DND-41 (cell line): ENCODE measurements at places on chromosomes 16 and 17.
A peak's percentile ranks its signal among the peaks of the same experiment; 100 is the strongest.

DNA sequence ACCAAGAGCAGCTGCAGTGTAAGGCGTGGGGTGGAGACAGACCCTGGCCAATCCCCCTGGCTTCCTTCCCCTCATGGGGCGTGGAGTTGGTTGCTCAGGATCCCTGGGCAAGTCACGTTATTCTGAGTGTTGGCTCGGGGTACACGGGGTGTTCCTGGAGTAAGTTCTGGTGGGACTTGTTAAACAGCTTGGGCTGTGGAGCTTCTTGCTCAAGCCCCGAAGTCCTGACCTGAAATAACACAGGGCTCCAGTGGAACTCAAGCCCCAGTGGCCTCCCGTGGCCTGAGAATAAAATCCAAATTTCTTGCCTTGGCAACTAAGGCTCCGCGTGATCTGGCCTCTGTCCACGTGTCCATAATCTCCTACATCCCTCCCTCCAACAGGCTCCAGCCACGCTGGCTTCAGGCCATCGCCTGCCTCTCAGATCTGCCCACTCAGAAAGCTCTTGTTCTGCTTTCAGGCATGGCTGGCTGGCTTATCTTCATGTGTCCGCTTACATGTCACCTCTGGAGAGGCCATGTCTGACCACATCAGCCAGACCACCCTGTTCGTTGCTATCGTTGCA, 49.3 kb upstream of the BCO1 start:
- no peak for DNase-seq

DNA sequence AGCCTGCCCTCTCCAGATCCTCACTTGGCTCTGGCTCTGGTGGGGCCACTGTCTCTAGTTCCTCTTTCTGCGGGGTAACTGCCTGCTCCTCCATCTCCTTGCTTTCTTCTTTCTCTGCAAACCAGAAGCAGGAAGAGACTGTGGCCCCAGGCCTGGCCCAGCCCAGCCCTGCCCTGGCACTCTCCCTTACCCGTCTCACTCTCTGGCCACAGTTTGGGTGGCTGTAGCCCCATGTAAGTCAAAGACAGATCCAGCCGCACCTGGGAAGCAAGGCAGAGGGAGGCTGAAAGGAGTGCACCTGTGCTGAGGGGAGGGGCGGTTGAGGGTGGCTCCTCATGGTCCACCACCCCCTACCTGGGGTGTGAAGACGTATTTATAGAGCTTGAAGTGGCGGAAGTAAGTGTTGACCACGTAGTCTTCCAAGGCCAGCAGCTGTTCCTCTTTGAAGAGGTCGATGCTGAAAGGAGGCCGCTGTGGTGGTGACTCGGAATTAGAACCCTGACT, 2.8 kb downstream of the CFAP119 start:
- no peak for DNase-seq

GRCh38 chr16:4511441-4512082, 27.0 kb downstream of the CDIP1 start:
- peak; percentile 33 for DNase-seq

DNA sequence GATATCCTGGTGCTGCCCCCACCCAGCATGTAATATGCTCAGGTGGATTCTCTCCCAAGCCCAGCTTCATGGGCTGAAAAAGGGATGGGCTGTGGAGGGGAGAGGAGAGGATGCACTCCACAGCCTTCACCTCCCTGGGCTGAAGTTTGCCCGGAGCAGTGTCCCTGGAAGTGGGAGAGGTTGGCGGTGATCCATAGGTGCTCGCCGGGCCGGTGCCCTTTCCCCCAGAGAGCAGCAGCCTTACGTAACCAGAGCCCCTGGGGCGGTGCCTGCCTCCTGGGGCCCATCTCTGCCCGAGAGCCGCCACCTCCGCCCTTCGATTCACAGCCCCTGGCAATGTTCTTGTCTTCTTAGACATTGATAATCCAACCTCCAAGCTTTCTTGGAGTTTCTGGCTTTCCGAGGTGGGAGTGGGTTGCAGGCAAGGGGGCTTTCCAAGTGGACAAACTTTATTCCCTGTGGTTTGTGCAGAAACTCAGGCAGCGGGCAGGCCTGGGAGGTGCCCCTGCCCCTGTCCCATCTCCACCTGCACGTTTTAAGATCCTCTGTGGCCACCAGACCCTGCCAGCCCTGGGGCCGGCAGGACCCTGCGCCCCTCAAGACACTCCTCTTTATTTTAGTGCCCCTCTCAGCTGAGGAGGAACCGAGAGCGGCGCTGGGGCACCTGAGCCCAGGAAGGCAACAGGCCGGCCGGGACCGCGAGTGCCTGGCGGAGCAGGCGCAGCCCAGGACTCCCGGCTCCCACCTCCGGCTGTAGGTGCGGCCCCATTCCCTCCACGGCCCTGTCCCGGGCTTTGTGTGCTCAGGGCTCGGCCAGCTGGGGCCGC, 3.1 kb upstream of the WDR90 start:
- DNase-seq = no peak

GRCh38 chr17:27873746-27874145, 19.4 kb downstream of the LYRM9 start:
- no peak for DNase-seq

- DNase-seq = no peak
Measured at GRCh38 chr17:10775058-10775457, 28.8 kb downstream of the TMEM238L start.

DNA sequence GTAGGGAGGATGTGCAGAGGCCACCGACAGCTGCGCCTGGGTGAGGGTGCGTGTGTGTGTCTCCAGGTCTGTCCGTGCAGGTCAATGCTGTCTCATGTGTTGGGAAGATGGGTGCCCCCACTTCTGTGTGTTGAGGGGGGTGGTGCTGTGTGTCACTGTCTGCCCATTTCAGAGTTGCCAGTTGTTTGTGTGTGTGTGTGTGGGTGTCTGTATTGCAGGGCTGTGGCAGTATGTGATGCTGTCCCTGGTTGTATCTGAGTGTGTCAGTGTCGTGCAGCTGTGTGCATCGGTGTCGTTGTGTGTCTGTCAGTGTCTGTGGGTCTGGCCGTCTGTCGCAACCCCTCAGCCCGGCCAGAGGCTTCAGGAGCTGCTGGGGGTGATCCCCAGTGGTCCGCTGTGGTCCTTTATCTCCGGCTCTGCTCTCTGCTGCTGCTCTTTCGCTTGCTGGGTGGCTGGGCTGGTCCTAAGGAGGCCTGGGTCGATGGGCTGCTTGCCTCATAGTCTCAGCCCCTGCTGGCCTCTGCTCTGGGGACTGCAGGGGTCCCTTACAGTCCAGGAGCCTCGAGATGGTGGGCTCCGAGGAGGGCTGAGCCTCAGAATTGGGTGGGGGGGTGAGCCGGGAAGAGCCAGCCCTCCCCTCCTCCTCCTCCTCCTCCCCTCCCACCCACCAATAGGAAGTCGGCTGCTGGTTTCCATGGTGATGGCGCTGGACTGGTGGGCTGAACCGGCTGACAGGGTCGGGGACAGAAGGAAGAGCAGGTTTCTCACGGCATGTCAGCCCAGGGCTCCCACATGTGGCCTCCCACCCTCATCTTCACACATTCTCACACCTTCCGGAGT, at the start of gene TSPOAP1:
TSPOAP1 (minus strand) TSS at position 601 of the 840 bp plus-strand sequence. CDS start 875 bp downstream, outside the sequence.
- peak; percentile 96 for DNase-seq

DNA sequence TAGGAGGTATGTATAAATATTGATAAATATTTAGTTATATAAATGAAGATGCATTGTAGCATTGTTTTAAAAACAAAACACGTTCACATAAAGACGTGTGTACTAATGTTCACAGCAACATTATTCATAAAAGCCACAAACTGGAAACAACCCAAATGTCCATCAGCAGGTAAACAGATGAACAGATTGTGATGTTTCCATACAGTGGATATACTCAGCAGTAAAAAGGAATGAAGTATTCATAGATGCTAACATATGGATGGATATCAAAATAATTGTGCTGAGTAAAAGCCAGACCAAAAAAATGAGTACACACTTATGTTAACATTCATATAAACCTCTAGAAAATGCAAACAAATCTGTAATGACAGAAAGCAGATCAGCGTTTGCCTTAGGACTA, 6.0 kb downstream of the CENPN start:
- DNase-seq = no peak

DNA sequence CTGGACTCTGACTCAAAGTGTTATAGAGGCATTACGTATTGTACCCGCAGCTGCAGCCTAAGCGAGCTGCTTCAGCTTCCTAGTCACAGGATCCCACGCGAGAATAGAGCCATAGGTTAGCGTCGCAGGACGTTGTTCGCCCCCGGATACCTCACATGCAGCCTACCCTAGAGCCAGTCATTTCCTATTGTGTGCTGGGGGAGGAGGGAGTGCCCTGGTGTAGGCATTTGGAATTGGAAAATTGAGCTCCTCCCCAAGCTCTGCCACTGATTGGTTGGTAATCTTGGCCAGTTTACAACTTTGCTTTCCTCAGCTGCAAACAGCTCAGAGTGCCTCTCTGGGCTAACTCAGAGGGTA, 530 bp downstream of the NAA60 start:
- DNase-seq = peak; percentile 52

- DNase-seq = no peak
Measured at GRCh38 chr17:34675605-34676004, 96.2 kb downstream of the TMEM132E start.

GRCh38 chr17:10557422-10557821, 8.0 kb upstream of the MYH2 start:
- no peak for DNase-seq

DNA sequence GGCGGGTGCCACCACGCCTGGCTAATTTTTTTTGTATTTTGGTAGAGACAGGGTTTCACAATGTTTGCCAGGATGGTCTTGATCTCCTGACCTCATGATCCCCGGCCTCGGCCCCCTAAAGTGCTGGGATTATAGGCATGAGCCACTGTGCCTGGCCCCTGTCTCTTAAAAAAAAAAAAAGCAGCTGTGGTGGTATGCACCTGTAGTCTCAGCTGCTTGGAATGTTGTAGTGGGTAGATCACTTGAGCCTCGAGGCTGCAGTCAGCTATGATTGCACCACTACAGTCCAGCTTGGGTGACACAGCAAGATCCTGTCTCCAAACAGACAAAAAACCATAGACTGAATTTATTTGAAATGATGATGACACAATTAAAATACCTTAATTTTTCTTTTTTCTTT, 24.3 kb downstream of the CDK12 start:
- no peak for DNase-seq

GRCh38 chr16:12168074-12169000, 191.8 kb downstream of the SNX29 start:
- DNase-seq = no peak

DNA sequence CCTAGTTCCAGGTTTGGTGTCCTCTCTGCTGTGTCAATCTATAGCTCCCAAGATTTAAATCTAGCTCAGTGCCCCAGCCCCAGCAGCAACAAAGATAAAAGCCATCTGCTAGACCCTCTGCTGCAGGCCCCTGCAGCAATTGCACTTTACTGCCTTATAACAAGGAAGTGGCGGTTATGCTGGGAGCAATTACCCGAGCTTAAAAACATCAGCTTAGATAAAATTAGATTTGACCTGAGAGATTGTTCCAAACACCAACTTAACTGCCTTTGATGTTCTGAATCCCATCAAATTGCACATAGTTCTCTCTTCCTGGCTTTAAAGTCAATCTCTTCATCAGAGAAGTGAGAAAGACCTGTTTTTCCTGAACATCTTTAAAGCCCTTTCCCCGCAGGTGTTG, 62.4 kb upstream of the SHISA6 start:
- no peak for DNase-seq

DNA sequence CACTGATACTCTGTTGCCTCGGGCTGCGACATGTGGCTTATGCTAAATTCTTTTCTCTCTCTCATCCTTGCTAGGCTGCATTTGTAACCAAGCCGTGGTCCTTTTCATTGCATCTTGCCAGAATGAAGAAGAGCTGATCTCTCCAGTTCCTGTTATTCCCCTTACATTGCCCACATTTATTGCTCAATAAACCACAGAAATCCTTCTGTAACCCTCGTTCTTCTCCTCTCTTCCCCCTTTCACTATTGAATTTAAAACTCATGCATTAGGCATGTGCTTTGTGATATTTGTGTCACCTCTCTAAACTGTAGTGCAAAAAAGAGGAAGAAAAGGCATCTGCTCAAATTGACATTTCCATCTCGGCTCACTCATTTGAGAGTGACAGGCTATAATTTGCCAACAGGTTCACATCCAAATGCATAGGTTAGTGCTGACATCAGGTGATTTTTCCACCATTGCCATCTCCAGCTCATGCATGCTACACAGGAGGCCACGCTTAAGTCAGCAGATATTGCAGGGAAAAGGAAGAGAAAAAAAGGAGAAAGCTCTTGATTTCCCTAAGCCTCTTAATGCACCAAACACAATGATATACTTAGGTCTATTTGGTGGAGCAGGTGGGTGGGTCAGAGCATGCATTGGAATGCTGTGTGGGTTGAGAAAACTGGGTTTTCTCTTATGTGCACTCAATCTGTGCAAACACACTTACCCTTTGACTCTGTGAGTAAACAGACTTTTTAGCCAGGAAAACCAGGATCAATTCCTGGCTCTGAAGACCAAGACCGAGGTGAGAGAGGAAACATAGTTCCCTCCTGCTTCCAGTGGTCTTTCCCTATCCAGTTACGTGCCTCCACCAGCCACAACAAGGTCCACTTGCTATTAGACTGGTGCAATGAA, 642.7 kb downstream of the HS3ST4 start:
- no peak for DNase-seq

DNA sequence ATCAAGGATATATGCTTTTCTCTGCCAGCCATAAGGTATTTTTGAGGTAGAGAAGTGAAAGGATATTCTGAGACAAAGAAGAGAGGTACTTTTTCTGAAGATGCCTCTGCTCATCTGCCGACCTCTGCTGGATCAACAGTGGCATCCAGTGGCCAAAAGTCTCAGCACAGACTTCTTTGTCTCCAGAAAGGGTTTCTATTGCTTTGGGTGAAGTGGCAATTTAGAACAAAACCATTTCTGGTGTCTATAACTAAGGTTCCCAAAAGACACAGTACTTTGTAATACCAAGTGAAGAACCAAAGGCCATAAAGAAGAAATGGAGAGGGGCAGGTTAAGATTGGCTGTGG, 155.2 kb upstream of the C17orf78 start:
- peak; percentile 7 for DNase-seq

GRCh38 chr16:69847643-69848042, 85.5 kb downstream of the WWP2 start:
- DNase-seq = no peak
